RPMI8226 (cell line): ENCODE measurements at places on chromosomes 7 and 10.

DNA sequence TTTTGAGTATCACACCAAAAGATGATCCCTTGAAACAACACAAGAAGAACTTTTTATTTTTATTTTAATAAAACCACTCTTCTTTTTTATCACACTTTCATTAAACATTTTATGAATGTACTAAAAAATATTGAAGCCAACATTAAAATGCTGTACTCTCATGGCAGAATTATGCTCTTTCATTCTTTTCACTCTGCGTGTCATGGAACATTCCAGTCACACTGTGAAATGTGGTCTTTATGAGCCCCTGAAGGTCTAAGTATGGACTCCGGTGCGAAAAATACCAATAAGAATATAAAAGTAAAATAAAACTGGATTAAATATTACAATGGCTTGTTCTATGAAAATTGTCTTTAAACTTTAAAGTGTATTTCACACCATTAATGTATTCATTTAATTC lies 148.4 kb downstream of the TMEM26 start:
- DNase-seq, result no peak

- peak; percentile 52 for DNase-seq
Observed at GRCh38 chr7:155533827-155534690, 12.3 kb downstream of the CNPY1 start.

- DNase-seq, result no peak
Observed at GRCh38 chr7:147586526-147586925, 1004.0 kb upstream of the C7orf33 start.

- no peak for DNase-seq
Observed at GRCh38 chr7:102393467-102393866, 2.7 kb upstream of the PRKRIP1 start.

GRCh38 chr10:7483848-7484247 lies 73.0 kb upstream of the SFMBT2 start:
- no peak for DNase-seq

DNA sequence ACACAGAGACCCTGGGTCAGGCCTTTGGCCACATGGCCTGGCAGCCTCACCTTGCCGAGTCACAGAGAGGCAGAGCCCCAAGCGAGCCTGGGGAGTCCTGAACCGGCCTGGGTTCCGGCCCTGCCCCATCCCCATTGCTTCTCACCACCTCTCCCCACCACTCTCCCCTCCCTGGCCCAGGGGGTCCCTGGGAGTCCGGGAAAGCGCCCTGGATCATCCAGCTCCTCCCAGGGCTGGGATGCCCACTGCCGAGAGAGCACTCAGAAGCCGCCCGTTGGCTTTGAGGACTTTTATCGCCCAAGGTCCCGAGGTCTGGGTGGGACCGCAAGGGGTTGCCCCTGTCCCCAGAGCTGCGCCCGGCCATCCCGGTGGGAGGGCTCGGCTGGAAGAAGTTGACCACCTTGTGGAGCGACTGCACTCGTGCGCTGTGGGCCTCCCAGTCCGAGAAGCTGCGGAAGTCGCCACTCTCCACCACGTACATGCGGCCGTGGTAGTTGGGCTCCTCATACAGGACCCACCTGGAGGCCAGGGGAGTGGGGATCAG lies 8.1 kb downstream of the CRYGN start:
- DNase-seq, result no peak

DNA sequence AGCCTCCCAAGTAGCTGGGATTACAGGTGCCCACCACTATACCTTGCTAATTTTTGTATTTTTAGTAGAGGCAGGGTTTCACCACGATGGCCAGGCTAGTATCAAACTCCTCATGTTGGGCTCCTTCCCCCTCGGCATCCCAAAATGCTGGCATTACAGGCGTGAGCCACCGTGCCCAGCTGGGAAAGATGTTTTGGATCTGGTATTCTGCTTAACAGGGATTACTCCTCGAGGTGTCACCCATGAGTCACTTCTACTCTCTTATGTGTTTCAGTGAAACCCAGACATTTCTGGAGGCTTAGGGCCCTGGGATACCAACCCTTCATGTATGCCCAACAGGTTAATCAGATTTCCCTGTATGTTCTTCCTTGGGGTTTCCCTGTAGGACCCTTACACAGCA lies 11.8 kb upstream of the OPN4 start:
- DNase-seq, result no peak

DNA sequence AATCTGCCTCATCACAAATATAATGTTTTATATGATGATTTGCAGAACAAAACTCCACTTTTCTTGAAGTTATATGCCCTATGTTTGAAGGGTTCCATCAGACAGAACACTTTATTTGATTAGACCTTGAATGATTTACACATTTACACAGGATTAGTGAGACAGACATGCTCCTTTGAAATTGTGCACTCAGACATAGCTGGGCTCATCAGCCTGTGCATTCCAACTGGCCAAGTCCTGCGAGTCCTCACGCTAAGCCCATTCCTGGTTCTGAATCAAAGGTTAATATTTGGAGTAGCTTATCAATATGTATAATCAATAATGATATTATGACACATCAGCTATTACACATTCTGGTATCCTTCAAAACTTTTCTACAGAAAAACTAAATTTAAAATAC lies 173.6 kb downstream of the MBL2 start:
- DNase-seq, result no peak
